ENCODE measurements at places on chromosomes 16 and 17. TPM values are rescaled to one million over a fixed set of nuclear protein-coding genes. Genes with fewer than 3 reads are reported as not detected.
A peak's percentile ranks its signal among the peaks of the same experiment; 100 is the strongest.

The MT1E gene
- 32.6 TPM for total RNA-seq

The YPEL2 gene
- 25.3 TPM for total RNA-seq

The PRM1 gene
- not detected for total RNA-seq

The KRT12 gene
- not detected for total RNA-seq

The COX6A2 gene
- total RNA-seq = not detected

The C16orf74 gene
- 3.6 TPM for total RNA-seq

The SYNGR3 gene
- total RNA-seq = 2.0 TPM

The SLC16A5 gene
- 9.1 TPM for total RNA-seq

DNA sequence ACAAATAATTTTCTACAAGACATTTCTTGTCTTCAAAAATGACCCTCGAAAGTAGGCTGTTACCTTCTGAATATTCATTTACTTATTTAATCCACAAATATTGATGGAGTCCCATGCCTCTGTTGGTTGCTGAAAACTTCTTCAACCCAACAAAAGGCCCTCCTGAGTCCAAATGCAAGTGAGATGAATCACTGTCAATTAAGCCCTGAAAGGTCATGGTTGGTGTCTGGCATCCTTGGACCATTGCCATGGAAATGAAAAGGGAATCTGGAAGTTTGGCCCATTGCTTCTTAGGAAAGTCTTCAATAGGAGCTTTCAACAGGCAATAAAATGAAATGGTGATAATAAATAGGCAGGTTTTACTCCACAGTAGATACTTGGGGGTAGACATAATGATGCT lies 364.7 kb upstream of the DYNLRB2 start:
- DNase-seq = no peak

DNA sequence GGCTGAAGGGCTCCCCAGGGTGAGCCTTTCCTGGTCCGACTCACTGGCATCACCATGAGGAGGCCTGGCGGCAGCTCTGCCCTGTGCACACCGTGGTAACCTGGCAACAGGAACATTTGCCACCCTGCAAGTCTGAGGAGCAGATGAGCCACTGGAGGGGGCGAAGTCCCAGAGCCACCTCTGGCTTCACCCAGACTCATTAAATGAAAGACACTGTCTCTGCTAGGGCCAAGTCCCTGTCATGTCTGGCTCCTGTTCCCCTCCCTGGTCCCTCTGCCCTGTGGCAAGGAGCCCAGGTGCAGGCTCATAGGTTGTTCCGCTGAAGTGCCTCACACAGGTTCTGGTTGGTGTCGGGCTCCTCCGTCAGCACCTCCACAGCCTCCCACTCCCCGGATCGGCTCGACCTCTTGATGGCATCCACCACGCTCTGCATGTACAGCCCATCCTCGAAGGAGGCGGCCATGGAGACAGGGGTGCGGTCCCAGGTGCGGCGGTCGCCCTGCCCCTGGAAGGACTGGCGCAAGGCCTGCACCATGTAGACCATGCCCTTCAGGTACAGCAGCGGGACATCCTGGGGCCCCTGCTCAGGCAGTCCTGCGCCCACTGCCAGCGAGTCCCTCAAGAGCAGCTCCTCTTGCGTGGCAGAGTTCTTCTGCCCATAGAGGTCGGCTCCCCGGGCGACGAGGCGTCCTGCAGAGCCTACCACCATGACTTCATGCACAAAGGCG lies 8.4 kb downstream of the C16orf86 start:
- DNase-seq = no peak

GRCh38 chr16:88691924-88692560 lies 5.7 kb upstream of the SNAI3 start:
- peak; percentile 69 for DNase-seq

DNA sequence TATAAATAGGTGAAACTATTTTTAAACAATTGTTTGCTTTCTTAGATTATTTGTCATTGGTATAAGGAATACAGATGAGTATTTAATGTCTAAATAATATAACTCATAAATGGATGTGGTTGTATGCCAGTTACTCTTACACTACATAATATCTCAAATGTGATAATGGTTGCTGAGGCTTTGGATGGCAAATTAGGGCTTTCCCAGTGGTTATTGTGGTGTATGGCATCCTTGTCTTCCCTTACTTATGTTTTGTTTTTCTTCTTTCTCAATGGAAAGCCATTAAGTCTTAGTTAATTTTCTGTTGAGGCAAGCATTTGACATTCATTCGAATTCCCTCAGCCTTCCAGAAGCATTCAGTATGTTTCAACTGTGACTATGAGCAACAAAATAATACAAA lies 10.5 kb downstream of the OMG start:
- no peak for DNase-seq

DNA sequence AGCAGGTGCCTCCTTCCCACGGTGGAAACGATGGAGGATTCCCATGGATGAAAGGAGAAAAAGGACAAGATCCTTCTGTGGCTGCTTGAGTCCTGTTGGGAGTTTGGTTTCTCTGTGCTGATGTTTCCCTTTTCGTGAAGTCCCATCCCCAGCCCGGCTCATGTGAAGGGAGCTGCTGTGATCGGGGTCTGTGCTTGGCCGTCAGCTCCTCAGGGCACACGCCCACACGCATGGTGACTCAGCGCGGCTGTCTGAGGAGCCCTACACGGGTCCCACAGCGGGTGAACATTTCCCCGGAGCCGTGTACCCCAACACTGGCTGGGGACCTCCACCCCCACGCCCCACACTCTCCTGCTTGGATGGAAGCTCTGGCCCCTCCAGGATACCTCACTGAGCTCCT lies 44.5 kb upstream of the SSTR5 start:
- DNase-seq = no peak

GRCh38 chr16:28823291-28823872 lies 583 bp downstream of the ATXN2L start:
- peak; percentile 78 for DNase-seq

- DNase-seq = no peak
These were observed 333.6 kb upstream of the MON1B start for GRCh38 chr16:76857402-76857801.

- DNase-seq = peak; percentile 78
These were observed 1.6 kb downstream of the HIC1 start for GRCh38 chr17:2056206-2057174.

DNA sequence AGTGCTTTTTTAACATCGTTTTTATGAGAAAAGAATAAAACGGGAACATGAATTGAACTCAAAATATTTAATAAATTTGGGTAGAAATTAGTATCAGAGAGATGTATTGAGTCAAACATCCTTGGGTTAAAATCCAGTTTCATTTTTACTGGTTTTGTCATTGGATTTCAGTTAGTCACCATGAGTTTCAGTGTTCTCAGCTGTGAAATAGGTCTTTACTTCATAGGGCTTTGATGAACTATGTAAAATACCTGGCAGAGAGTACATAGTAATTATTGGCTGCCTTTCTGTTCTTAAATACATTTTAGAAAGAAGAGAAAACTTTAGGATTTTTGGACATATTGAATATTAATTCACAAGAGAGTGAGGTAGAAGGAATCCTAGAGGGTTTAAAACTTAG lies 105.8 kb downstream of the TANC2 start:
- DNase-seq = no peak

DNA sequence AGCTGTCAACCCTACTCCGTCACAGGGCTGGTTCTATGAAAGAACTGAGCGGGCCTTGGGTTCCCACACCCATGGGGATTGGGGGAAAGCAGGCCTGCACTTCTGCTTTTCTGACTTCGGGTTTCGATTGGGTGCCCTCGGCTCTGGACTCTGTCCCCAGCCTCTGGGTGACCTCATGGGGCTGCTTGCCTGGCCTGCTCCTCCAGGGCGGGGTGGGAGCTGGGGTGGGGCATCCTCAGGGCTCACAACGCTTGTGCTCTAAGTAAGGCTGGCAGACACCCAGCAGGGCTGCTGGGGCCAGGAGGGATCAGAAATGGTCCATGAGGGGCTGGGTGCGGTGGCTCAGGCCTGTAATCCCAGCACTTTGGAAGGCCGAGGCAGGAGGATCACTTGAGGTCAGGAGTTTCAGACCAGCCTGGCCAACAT lies 19.2 kb downstream of the ARHGAP27 start:
- no peak for DNase-seq

GRCh38 chr16:7716660-7717550 lies 384.3 kb downstream of the RBFOX1 start:
- DNase-seq = no peak

GRCh38 chr16:84314373-84314772 lies 19.7 kb downstream of the WFDC1 start:
- DNase-seq = no peak

DNA sequence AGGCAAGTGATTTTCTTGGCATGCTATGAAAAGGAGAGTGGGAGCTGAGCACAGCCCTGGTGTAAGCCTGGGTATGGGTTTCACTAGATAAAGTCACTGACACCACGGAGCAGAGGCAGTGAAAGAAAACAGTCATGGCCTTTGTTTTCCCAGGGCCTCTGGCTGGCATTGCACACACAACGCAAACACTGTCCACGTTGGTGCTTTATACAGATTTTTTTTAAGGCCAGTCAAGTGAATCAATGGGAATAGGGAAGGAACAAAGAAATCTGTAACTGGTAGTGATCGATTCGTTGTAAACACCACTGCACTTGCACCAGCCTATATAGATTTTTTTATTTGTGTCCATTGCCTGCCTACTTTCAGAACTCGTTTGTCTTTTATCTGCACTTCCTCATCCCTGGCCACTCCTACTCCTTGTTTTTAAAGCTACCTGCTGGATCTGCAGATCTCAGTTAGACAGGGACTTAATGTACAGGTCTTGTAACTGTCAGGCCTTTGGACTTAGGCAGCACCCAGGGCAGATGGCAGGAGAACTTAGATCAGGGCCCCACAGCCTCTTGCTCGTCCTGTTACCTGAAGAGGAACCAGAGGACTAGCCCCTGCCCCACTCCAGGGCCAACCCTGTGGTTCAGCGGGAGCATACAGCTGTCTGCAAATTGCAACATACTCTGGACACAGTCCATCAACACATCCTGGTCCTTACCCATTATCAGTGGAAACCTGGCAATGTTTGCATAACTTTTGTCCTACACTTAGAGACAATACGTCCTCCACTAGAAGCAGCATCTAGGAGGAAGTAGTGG lies 10.6 kb upstream of the TMIGD1 start:
- DNase-seq = no peak

DNA sequence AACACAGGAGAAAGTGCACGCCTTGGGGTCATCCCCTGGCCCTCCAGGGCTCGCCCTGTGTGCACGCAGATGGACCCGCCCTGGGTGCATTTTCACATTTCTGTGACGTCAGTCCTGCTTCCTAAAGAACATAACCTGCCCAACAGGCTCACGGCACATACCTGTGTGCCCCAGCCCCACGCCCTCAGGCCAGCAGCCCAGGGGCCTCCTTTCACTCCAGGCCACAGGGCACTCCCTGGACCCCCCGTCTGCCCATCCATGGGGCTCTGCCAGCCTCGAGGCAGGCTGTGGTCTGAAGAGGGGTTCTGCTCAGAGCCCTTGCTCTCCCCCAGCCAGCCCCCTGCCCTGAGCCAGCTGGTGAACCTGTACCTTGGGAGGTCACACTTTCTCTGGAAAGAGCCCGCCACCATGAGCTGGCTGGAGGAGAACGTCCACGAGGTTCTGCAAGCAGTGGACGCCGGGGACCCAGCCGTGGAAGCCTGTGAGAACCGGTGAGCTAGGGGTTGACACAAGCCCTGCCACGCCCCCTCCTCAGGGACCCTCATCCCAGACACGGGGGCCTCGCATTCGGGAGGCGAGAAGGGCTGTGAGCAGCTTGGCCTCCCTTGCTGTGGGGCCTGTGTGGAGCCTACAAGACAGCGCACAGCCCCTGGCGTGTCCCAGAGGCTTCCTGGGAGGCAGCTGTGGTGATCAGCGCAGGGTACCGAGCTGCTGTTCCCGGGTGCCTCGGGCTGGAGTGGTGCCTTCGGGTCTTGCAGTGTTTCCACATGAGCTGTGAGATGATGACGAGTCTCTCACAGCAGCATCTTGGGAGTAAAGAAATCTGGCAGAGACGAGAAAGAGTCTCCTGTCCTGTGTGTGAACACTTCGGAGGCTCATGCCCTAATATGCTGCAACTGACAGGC lies 13.8 kb upstream of the MC1R start:
- DNase-seq = no peak

- no peak for DNase-seq
These were observed 345.3 kb downstream of the FOXL1 start for GRCh38 chr16:86923656-86924055.

DNA sequence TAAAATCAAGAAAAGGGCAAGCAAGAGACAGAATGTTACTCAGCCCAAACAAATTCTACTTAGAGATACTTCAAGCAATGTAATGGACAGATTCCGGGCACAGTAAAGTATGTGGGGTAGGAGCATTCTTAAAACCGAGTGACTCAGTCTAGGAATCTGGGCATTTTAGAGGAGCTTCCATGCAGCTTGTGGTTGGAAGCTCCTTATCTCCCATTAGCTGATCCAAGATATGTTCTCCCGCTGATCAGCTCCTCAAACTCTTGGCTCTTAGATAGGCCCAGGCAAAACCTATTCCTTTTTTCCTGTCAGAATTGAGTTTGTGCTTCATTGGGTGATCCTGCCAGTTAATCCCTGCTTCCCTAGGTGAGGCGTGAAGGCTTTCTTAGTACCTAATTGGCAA lies 303.3 kb downstream of the CEP112 start:
- no peak for DNase-seq

DNA sequence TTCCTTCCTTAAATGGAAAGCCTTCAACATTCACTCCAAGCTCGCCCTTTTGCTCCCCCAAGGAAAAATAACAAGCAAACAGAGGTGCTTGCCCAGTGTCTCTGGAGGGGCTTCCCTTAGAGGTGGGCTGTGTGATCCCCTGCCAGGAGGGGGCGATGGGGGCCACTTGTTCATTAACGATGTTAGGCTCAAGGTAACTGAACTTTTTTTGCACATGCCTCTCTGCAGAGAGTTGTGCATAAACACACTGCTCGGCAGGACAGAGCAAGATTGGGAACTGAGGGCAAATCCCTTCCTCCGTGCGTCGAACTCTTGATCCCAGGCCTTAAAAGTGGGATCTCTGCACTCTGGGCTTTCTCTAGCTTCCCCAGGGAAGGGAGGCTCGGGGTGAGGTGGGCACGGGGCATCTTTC lies 15.5 kb upstream of the NAGLU start:
- DNase-seq = no peak

GRCh38 chr16:81519301-81520150 lies 74.9 kb downstream of the CMIP start:
- no peak for DNase-seq

DNA sequence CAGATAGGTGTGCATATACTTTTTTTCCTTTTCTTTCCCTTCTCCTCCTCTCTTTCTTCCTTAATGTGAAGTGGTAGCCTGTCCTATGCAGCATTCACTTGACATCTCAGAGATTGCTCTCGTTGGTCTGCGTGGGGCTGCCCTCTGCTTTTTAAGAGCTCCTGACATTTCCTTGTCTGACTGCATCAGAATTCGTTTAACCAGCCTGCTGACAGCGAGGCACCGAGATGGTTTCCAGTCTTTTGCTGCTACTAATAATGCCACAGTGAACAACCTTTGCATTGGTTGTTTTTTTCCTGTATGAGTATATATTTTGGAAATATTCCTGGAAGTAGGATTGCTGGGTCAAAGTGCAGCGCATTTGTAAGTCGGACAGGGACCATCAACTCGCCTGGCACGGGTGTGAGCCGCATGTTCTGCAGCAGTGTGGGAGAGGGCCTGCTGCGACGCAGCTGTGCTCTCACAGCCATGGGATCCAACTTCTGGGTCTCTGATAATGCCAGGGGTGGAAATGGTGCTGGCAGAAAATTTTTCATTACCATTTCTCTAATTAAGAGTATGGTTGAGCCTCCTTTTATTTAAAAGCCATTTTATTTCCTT lies 154.3 kb downstream of the SNX29 start:
- DNase-seq = no peak

GRCh38 chr17:32350666-32351418 lies 885 bp downstream of the ZNF207 start:
- DNase-seq = no peak

All from activated naive CD8-positive, alpha-beta T cell treated with anti-CD3 and anti-CD28 coated beads, Interleukin-2, amount 10 ng/mL, durations not matched to agents 7 days and 5 days (primary cell).